T1000 (cell line): ENCODE measurements at places on chromosomes 16 and 17.

GRCh38 chr16:15686287-15686686, 36.2 kb downstream of the NDE1 start:
- no peak for DNase-seq

- no peak for DNase-seq
Observed at GRCh38 chr17:4786106-4786511, at the start of gene VMO1. VMO1 (minus strand) TSS chr17:4786364; CDS start chr17:4786352, 12 bp downstream.

DNA sequence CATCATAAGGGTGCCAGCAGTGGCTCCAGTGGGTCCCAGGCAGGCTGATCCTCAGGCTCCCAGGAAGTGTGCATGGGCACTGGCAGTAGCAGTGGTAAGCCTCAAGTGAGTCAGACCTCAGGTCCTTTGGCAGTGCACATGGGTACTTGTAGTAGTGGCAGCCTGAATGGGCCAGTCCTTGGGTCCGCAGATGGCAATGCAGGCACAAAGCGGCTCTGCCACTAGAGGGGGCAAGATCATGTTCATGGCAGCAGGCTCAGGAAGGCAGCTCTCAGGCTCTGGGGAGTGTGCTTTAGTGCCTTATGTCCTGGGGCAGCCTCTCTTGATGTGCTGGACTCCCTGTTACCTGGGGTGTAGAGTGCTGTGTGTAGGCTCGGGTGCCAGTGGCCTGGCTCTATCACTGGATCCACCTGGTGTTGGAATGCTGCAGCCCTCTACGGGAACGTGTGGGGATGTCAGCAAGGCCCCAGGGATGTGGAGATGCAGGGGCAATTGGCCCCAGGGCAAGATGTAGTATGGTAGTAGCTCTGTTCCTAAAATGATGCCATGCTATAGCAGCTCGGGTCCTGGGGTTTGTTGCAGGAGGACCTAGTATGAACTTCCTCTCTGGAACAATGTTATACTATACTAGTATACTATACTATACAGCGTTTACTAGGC, 11.0 kb downstream of the ACSM3 start:
- DNase-seq, result no peak

DNA sequence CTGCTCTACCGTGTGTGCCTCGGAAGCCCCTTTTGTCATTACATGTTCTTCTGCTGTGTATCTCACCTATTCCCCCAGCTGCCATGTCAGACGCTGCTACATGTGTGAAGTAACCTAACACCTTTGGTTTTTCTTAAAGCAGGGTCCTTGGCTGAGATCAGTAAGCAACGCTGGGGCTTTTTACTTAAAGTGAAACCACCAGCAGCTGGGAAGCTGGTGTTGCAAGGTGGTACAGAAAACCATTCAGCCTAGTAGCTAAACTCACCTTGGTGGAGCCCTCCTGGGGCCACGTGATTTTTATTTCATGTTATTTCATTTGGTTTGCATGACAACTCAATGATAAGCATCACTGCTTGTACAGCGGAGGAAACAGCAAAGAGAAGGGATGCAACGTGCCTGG, 62.6 kb downstream of the PLCG2 start:
- no peak for DNase-seq

GRCh38 chr16:74651841-74652240, 14.8 kb downstream of the RFWD3 start:
- DNase-seq, result no peak

DNA sequence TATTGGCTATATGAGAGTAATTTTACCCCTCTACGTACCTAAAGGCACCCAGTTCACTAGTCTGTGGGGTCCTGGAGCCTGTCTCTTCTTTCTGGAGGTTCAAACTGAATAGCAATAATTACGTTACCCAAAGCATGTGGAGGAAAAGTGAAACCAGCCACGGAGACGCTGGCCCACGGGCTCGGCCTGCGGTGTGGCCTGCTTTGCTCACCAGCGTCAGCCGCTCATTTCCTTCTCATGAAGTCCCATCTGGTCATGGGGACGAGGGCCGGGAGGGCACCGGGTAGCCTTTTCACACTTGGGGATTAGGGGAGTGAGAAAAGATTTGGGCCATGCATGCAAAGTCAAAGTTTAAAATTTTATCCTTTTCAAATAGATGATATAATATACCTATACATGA, 26.9 kb downstream of the ELAC2 start:
- no peak for DNase-seq

DNA sequence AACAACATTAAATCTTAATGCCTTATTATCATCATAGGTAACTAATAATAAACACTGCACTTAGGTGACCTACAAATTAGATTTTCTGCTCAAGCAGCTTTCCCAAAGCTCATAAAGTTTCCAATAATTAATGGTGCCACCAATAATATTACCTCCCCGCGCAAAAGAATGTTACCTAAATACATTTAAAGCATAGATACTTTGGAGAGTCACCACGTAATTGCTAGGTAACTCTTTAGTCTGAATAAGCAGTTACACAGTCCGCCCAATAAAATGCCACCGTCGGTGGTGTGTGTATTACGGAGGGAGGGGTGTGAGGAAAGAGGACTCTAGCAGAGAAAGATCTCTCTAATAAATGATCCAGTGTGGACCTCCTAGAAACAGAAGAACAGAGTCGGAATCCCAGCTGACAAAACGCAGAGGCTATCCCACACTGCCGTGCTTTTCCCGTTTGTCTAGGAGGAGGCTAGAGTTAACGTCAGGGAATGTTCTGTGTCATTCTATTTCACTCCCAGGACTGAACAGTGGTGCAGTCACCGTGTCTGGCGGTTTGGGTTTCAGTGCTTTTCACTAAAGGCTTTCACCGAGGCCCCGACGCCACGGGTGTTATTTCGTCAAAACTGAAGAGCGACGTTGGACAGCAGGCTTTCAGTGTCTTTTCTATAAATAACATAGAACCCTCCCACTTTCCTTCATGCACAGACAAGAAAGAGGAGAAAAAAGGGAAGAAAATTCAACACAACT, 630 bp downstream of the RNFT1 start:
- peak; percentile 68 for DNase-seq

- DNase-seq, result no peak
Observed at GRCh38 chr17:28093999-28094716, 51.7 kb downstream of the NLK start.

GRCh38 chr17:28715217-28715616, 2.5 kb downstream of the RAB34 start:
- DNase-seq, result no peak

DNA sequence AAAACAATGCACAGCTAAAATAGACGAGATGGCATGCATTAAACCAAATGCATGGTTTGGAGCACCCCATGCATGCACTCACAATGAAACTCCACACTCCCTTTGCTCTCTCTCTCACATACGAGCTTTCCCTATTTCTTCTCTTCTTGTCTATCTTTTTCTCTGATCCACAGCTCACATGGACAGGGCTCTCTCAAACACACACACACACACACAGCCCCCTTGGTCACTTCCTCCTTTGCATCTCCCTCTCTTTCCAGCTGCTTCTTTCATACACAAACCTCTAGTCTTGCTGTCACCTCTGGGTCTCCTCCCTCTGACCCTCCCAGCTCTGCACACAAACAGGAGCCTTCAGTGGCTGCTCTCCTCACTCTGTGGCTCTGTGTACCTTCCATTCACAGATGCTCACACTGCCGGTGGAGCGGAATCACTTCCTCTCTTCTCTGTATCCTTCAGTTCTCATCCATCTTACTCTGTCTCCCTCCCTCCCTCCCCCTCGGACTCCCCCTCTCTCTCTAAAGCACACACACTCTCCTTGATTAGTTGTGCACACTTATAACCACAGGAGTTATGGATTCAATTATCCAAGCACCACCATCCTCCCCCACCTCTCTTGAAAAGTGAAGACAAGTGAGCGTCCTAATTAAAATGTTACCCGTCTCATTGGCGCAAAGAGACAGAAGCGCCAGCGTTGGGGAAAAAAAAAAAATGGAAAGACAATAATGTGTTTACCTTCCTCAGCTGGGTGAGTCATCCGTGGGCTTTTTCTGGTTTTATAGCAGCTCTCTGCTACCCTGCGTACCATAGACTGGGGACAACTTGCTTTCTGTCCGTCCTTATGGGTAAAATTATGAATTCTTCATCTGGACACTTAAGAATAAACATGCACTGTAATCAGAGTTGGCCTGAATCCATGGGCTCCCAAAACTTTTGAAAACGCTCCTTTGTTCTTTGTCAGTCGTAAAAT, 90.8 kb downstream of the SHISA6 start:
- no peak for DNase-seq

DNA sequence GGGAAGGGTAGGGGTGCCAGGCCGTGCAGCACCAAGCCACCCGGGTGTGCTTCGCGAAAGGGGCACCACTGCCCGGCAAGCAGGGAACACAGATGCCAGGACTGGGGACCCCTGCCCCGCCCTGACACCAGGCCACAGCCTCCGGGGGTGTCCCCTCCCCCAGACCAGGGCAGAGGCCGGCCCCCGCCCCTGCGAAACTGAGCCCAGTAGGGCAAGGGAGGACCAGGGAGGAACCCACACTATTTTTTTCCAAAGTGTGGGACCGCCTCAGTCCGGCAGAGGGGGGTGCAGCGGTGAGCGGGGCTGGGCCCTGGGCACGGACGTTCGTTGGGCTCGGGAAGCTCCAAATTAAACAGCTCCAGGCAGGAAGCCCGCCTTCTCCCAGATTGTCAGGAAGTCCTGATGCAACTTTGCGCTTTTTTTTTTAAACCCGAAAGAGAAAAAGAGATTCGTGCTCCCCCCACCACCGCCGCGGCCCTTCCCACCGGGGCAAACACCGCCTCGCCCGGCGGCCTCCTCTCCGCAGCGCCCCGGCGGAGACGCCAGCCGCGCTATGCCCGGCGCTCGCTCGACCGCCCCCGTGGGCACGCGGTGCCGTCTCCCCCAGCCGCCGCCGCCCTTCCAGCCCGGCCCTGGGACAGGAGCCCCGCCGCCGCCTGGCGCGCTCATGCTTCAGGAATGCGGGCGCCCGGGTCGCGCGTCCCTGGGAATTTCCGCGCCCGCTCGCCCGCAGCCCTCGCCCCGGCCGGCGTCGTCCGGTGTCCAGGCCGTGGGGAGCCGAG, 755 bp downstream of the PIEZO1 start:
- DNase-seq, result peak; percentile 32

DNA sequence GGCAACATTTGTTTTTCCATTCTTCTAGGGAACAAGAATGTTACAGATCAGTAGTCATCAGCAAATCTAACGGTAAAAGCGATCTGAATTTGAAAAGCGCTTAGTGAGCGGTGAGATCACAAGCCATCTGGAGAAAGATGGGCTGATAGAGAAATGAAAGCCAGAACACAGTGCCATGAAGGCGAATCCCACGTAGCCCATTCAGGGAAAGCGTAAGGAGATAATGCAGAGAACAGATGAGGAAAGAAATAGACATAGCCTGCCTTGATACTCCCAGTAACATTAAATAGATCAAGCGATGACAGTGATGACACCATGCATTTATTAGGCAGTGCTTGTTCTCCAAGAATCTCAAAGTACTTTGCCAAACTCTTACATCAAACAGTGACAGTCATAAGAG, 183.1 kb upstream of the PSMD7 start:
- no peak for DNase-seq

GRCh38 chr16:20683812-20684211, 13.7 kb downstream of the ACSM1 start:
- DNase-seq, result no peak

DNA sequence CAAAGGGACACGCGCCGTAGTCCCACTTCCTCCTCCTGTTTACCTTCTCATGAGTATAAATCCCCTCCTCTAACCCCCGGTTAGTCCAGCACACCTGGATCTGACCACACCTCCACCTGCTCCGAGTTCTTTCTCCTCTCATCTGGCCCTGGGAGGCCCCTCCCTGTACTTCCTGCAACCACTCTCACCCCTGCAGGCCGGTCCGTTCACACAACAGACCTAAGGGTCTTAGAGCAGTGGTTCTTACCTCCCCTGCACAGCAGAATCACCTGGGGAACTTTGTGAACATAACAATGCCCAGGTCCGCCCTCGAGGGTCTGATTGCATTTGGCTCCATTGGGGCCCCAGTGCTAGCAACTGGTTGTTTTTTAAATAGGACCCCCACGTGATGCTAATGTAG, 24.8 kb downstream of the TMEM114 start:
- DNase-seq, result no peak

- no peak for DNase-seq
Observed at GRCh38 chr16:430904-431303, 5.5 kb downstream of the RAB11FIP3 start.

GRCh38 chr16:67150833-67151396, at the start of gene B3GNT9:
B3GNT9 (minus strand) TSS chr16:67150998; CDS start chr16:67150485, 513 bp downstream.
- DNase-seq, result peak; percentile 51

DNA sequence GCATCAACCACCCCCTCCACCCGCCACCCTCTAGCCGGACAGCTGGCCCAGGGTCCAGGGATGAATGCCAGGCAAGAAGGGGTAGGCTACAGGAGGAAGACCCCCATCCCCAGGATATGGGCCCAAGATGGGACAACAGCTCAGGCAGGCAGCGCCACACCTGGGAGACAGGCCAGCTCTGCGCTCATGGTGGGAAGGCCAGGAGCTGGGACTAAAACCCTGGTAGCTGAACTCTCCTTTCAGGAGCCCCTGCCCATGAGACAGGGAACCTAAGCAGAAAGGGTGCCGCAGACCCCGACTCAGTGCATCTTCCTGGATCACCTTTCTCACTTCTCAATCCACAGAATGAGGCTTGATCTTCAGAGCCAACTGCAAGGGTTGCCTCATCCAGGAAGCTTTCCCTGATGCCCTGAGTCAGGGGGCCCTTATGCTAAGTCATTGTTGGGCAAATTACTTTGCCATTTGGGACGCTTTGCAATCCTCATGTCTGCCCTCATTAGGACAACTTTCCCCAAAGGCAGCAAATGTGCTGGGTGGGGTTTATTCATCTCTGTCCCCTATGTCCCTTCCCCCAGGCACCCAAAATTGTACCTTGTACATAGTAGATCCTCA, 9.0 kb downstream of the ZDHHC1 start:
- no peak for DNase-seq

- DNase-seq, result no peak
Observed at GRCh38 chr17:82475458-82475857, 16.9 kb downstream of the NARF start.

DNA sequence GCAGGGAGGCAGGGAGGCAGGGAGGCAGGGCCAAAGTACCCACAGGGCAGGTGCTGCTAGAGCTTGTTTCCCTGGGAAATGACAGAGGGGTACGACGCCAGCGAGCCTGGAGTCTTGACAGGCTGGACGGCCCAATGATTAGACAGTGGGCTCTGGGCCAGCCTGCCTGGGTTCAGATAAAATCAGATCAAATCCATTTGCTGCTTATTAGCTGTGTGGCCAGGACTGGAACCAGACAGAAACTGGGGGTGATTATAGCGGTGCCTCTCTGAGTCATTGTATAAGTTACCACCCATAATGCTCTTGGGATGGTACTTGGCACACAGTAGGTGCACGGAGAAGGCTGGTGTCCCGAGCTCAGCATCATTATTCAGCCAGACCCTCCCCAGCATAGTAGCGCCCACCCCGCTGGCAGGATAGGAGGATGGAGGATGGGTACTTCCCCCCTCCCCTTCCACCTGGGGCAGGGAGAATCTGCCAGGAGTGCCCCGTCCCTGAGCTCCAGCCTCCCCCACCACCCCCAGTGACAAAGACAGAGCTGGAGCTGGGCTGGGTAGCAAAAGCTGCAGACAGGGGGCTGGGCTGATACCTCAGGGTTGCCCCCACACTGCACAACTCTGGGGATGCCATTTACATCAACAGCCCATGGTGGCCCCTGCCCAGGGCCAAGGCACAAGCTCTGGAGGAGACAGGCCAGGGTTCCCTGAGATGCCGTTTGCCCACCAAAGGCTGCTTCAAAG, 77.6 kb upstream of the TNRC6C start:
- DNase-seq, result no peak
